ENCODE measurements at places on chromosomes 16 and 17.

GRCh38 chr17:35627417-35627816 lies 40.3 kb downstream of the AP2B1 start:
- peak; percentile 13 for DNase-seq

DNA sequence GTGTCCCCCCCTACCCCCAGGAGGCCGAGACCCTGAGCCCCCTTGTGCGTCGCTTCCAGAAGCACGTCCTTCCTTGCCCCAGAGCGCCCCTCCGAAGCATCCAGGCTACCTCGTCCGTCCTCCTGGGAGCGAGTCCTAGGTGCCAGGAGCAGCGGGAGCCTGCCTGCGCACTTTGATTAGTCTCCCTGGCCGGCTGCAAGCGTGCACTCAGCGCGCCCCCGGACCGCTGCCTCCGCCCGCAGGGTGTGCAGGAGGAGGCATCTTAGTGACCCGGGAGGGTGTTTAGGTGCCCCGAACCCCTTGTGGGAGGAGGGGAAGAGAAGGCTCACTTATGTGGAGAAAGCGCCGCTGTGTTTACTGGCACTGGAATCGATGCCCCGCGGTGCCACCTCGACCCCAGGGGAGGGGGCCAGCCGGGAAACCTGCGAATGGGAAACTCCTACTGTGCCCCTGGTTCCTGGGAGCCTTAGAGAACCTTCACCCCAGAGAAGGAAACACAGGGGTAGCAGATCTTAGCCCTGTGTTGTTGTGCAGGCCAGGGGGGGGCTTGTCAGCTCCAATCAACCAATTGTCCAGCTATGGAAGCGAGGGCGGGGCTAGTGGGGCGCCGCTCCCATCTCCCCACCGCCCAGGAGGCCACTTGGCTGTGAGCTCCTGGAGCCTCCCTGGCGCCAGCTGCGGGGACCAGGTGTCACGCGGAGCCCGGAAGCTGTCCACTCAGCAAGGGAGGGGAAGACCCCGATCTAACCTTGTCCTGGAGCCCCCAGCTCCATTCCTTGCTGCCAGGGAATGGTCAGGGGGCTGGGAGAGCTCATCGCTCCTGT lies 922.8 kb upstream of the EEF2KMT start:
- DNase-seq: no peak

DNA sequence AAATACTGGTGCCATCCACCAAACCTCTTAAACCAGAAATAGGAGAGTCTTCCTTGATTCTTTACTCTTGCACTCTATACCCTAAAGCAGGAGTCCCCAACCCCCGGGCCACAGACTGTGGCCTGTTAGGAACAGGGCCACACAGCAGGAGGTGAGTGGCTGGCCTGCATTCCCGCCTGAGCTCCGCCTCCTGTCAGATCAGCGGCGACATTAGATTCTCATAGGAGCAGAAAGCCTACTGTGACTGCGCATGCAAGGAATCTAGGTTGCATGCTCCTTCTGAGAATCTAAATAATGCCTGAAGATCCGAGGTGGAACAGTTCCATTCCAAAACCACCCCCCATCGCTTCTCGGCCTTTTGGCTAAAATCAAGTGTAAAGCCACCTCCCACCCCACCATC lies 30.3 kb upstream of the SRCIN1 start:
- no peak for DNase-seq

DNA sequence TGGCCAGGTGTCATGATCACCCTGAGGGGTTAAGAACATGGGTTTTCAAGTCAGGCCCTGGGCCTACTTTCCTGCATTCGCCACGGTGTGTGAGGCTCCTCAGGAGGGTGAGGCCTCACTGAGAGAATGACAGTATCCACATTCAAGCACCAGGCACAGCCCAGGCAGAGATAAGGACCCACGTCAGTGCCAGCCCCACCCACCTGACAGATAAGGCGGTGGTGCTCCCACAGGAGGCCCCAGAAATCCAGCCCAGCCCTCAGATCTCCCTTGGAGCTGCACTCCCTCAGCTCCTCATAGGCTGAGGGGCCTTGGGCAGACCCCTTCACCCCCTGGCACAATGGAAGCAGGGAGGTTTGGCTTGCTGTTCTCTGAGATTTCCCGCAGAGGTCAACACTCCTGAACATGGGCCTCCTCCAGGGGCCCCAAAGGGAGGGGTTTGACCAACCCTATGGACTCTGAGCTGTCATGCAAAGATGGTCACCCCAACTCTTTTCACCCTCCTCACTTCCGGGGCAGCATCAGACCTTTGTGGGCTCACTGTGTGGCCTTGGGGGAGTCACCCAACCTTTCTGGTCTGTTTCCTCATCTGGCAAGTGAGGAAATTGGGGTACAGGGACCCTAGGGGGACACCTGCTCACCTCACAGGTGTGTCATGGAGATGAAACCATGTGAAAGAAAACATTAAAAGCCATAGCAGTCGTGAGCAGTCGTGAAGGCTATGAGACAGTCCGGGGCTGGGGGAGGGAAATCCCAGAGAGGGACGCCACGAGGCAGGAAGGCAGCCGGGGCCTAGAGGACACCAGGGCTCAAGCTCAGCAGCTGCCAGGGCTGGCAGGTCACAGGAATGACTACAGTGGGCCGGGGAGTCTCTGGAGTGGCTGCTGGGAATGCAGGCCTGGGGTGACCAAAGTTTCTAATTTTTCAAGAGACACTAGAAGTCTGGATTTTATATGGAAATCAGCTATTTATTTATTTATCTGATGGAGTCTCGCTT lies 15.4 kb downstream of the PLLP start:
- DNase-seq: no peak

DNA sequence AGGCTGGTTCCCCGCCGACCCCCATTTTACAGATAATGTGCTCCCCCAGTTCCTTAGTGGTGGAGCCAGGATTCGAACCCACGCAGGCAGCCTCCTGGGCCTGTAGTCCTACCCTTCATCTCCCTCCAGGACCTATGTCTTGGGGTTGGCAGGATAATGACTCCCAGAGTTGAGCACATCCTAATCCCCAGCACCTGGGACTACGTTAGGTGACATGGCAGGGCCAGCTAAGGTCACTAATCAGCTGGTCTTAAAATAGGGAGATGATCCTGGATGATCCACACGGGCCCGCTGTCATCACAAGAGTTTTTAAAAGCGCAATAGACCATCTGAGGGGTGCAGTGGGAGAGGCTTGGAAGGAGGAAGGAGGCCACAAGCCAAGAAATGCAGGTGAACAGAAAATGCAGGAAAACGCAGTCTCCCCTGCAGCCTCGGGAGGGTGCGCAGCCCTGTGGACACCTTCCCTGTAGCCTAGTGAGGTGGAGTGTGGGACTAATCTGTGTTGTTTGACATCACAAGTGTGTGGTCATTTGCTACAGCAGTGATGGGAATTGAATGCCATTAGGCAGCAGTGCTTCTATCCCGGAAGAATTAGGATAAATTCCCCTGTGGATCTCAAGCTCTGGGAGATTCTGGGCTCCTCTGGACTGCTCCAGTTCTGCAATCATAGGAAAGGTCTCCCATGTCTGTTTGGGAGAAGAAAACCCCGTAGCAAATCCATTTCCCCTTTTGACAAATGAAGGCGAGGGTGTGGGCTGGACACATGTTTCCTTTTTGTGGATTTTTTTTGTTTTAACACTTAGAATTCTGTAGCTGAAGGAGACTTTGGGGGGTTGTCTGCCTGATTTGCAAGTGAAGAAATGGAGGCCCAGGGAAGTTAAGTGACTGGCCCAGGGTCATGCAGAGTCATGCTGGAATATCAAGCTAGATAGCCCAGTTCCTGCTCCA lies 297.7 kb downstream of the SEC14L1 start:
- DNase-seq: no peak

DNA sequence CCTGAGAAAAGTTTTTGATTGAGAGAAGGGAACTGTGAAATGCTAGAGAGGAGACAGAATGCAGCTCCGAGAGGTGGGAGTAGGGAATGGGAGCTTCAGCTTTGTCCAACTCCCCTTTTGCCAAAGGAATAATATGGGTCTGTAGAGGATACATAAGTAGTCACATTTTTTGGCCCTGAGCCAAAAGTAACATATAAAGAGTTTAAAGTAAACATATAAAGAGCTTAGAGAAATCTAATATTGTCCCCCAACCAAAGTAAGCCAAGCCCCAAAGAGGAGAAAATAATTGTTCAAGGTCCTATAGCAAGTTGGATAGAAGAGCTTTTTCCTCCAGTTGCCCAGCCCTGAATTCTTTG lies 215.1 kb downstream of the TMEM114 start:
- DNase-seq: no peak

DNA sequence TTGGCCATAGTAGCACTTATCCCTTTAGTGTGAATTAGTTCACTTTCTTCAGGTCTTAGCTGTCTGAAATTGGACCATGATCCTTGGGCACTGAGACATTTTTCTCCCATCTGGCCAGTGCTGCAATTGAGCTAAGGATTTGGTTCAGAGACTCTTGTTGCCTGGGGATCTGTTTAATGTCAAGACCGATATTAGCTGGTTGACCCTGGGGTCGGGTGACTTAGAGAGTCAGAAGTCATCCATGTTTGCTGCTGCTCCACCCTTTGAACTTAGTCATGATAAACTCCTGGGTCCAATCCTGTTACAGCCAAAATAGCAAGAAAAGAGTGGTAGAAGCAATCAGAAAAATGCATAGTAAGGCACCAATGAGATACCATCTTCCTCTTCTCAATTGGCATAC lies 45.8 kb upstream of the TOX3 start:
- DNase-seq: no peak

GRCh38 chr17:8387914-8388651 lies 5.1 kb upstream of the RPL26 start:
- DNase-seq: no peak

DNA sequence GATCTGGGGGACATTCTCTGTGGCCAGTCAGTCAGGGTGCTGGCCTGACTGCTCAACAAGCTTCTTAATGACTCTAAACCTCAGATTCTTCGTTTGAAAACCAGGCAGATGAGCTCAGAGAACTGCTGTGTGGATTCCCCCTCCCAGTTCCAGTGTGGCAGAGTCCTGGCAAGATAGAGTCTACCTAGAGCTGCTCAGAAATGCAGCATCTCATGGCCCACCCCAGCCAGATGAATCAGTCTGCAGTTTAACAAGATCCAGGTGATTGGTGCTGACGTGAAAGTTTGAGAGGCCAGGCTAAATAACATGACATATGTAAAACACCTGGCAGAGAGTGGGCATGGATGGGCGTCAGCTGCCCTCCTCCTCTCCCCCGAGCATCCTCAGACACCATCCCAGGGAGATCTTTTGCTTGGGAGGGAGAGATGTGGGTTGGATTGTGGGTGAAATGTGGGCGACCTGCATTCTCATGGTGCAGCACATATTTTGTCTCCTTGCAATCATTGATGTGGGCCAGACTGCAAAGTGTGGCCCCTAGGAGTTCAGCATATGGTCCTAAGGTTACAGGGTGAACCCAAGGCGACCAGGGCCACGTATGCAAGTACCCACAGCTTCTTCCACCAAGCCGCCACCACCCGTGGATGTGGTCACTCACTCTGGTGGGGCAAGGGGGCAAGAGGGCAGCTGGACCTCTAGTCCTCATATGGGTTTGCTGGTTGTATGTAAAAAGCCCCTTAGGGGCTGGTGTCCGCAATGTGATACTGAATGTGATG lies 19.5 kb downstream of the SOCS3 start:
- no peak for DNase-seq

GRCh38 chr16:75111961-75112733 lies 4.4 kb downstream of the LDHD start:
- no peak for DNase-seq

GRCh38 chr17:27654654-27655524 lies 23.9 kb downstream of the LGALS9 start:
- peak; percentile 78 for DNase-seq

GRCh38 chr16:68617734-68618133 lies 27.4 kb upstream of the CDH3 start:
- no peak for DNase-seq

- no peak for DNase-seq
Observed at GRCh38 chr16:10530685-10531084, 49.7 kb downstream of the EMP2 start.

Measured in ACHN (cell line).